Activated naive CD8-positive, alpha-beta T cell treated with anti-CD3 and anti-CD28 coated beads, Interleukin-2, amount 10 ng/mL, durations not matched to agents 7 days and 5 days (primary cell): ENCODE measurements at places on chromosomes 2 and 18. TPM values are rescaled to one million over a fixed set of nuclear protein-coding genes. Genes with fewer than 3 reads are reported as not detected.

The G6PC2 gene
- total RNA-seq: not detected

The PID1 gene
- total RNA-seq: 0.11 TPM

The TMEM198 gene
- total RNA-seq: 1.1 TPM

The AFG3L2 gene
- 40.3 TPM for total RNA-seq

The CHST9 gene
- total RNA-seq: not detected

The CREB1 gene
- 97.5 TPM for total RNA-seq

The SCYGR4 gene
- total RNA-seq: not detected

The OTX1 gene
- total RNA-seq: not detected

The CHRNG gene
- not detected for total RNA-seq

The C2orf15 gene
- 2.3 TPM for total RNA-seq

The IL37 gene
- total RNA-seq: not detected

The SP5 gene
- total RNA-seq: not detected

GRCh38 chr18:47191961-47192360, 15.8 kb upstream of the IER3IP1 start:
- DNase-seq: no peak

- DNase-seq: no peak
These were observed 268.6 kb downstream of the EIPR1 start for GRCh38 chr2:3108710-3109702.

DNA sequence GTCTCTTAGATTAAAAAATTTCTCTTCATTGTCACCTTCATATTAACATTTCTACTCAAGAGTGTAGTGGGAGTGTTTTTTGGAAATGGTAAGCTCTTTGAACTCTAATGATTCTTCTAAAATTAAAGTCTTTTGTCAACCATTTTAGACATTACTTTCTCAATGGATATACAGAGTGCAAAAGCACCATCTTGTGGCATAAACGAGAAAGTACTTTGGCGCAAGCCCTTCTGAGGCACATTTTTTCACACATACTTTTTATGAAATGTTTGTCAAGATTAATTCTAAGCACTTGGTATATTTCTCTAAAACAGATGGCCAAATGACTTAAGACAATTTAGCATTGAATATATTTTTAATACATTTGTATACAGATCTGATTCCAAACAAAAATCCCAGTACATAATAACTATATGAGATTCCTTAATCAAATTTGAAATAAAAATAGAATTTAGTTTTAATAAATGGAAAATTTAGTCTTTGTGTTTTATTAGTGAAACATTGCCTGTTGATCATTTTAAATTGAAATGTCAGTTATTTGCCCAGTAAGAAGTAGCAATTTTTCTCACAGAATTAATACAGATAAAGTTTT, 63.3 kb upstream of the GALNT5 start:
- no peak for DNase-seq

DNA sequence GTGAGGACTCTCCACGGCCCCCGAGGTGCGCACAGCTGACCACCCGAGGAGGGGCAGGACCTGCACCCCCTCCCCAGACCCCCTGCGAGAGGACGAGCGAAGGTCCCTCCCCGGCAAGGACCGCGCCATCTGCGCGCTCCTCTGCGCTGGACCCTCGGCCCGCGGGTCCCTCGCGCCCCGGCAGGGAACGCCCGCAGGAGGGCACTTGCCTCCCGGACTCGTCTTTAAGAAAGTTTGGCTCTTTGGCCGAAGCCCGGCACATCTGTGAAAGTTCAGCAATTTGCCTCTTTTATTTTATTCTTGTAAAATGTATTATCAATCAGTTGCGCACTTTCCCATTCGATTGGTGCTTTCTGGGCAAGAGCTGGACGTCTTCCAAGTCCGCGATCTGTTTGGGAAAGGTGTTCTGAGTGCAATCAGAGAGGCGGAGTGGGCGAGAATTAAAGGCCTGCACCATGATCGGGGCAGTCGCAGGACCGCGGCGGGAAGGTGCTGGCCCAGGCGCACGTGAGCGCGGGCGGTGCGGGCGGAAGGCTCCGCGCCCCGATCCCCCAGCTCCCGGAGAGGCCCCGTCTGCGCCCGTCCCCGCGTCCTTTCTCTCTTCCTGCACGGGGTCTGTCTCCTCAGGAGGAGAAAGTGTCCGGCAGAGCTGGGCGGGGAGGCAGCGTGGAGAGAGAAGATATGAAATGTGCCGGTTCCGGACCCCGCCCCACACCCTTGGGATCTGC, 1.6 kb upstream of the ALKAL2 start:
- peak; percentile 42 for DNase-seq

DNA sequence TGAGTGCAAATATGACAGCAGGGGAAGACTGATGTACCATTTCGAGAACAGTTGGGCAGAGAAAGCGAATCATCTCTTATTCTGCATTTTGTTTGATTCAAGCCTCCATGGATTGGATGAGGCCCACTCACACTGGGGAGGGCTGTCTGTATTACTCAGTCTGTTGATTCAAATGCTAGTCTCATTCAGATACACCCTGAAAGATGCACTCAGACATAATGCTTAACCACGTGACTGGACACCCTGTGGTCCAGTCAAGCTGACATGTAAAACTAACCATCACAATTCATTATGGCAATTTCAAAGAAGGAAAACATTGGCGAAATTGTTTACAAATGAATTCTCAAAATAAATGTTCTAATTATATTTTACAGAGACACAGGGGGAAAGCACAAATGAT, 1210.2 kb downstream of the DPP10 start:
- no peak for DNase-seq

- no peak for DNase-seq
These were observed 53.9 kb upstream of the PXDN start for GRCh38 chr2:1798115-1798784.

DNA sequence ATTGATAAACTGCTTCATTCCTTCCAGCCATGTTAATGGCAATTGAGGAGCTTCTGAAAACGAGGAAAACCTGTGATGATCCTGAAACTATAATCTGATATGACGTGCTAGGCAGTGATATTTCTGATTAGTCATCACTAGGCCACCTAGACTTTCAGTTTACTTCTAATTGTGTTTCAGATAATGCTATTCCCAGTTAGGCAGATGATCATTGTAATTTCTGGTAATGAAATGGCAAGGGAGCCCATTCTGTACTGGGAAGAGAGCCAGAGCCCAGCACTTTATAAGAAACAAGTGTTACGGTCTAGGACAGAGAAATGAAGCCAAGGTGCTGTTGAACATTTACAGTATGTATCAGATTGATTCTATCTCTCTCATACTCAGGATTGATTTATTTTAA, 106.2 kb downstream of the CPO start:
- no peak for DNase-seq

- no peak for DNase-seq
These were observed 901.0 kb downstream of the TSN start for GRCh38 chr2:122656403-122656802.

GRCh38 chr2:186780701-186781316, 68.2 kb downstream of the ZSWIM2 start:
- no peak for DNase-seq

DNA sequence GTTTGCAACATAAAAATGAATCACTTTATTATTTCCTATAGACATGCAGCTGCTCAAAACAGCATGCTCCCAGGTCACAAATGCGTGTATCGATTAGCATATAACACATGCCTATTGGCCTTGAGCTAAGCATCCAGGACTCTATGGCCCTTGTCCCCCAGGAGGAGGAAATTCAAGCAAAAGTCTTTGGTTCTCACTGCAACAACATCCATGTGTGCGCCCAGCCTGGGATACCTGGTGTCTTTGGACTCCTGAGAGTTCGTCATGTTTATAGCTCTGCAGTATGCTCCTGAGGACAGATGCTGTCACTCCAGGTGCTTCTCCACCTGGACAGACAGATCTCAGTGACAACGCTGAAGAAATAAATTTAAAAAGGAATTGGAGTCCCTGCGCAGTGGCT, 284.6 kb downstream of the PHLPP1 start:
- DNase-seq: no peak

GRCh38 chr2:144630459-144631215, 110.7 kb upstream of the ZEB2 start:
- DNase-seq: no peak

DNA sequence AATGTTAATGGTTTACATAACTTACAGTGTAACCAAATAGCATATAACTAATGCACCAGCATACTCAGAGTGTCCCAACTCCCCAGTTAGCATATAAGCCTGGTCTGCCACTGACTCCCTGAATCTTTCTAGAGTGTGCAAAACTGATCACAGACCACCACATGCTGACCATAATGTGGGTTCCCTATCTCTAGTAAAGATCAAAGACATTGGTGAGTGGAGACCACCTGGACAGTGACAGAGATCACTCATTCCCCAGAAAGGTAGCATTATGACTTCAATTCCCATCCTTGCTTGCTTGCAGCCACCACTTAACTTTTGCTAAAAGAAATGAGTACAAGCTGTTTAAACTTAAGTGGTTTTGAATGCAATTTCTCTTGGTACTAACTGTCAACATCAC, 39.0 kb downstream of the KANSL1L start:
- DNase-seq: no peak

DNA sequence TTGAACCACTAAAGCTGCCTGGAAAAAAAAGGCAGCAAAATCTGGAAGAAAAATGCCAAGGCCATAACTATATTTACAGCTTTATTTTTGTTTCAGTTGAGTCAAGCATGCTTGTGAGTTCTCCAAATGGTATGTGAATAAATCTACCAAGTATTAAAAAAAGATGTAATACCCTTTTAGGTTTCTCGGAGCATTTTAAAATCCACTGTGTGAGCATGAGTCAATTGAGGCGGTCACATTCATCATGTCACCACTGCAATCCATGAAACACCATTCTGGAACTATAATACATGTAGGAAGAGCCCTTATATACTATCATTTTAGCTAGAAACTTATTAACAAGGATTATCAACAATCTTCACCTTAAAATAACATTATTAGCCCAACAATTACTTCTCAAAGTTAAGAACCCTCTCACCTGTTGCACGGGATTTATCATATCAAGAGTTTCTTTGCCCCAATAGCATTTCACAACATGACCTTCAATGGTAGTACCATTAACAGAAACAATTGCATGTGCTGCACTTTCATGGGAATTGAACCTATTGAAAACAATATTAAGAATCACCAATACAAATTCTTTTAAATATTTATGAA, 24.2 kb upstream of the C2orf42 start:
- no peak for DNase-seq

DNA sequence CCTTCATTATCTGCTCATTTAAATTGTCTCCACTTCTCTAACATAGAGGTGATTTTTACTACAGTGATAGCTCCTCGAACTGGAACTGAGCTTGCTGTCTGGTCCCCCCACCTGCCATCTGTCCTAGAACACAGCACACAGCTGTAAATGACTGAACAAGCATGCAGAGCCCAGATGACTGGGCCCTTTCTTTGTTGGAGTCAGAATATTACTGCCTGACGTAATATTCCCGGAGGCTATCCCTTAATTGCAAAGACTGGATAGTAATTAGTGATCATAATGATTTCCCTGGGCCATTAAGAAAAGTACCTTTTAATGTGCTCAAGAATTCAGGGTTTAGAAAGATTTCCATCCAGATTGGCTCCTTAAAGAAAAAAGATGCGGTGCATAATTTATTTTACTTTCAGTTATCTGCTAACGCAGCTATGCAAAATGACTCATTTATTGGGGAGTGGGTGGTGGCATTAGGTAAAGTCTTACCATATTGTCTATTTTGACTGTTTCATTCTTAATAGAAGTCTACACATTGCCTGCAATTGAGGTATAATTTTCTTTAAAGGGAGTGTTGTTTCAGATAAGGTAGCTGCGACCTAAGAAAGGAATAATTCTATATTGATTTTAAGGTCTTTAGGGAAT, 84.4 kb downstream of the MAP4K4 start:
- no peak for DNase-seq

DNA sequence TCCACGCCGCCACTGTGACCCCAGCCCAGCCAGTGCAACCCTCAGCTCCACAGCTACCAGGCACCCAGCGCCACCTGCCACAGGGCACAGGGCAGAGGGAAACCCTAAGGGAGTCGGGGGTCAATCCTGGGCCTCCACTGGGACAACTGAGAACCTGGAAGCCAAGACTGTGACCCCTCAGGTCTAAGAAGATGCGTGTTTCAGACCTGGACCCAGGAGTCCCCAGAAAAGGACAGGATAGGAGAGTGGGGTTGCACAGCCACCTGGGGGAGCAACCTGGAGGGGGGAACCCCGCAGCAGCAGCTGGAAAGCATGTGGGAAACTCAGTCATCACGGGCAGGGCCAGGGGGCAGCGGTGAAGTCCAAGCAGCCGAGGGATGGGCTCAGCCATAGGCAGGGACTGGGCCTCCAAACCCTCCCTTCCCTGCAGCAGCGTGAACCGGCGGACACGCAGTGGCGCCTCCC, 4.1 kb downstream of the ESPNL start:
- DNase-seq: peak; percentile 28

DNA sequence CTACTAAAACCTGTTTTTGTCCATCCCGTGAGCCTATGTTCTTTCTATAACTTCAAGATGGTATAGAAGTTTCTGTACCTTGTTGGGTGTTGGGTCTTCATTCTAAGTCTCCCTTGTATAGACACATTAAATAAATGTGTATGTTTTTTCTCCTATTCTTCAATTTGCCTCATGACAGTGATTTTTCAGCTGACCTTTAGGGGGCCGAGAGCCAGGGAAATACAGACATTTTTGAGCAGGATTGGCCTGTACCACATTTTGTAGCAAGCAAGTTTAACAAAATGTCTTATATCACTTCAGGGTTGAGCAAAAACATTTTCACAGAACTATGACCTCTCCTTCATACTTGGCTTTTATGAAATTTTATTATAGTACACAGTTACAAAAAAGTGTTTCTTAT, 495.4 kb upstream of the CDH7 start:
- no peak for DNase-seq

GRCh38 chr2:176583607-176584006, 314.4 kb downstream of the MTX2 start:
- DNase-seq: no peak

GRCh38 chr2:164485541-164485940, 135.7 kb downstream of the GRB14 start:
- DNase-seq: no peak

- DNase-seq: no peak
These were observed 174.5 kb downstream of the GLI2 start for GRCh38 chr2:120910164-120910563.

- no peak for DNase-seq
These were observed 33.5 kb upstream of the RAB27B start for GRCh38 chr18:54794823-54795222.
